Activated T-helper 17 cell treated with anti-CD3 and anti-CD28 coated beads, Interleukin-2, amount 50 U/mL, for 72 hours (primary cell): ENCODE measurements at places on chromosomes 6 and 20. TPM values are rescaled to one million over a fixed set of nuclear protein-coding genes. Genes with fewer than 3 reads are reported as not detected.

DNA sequence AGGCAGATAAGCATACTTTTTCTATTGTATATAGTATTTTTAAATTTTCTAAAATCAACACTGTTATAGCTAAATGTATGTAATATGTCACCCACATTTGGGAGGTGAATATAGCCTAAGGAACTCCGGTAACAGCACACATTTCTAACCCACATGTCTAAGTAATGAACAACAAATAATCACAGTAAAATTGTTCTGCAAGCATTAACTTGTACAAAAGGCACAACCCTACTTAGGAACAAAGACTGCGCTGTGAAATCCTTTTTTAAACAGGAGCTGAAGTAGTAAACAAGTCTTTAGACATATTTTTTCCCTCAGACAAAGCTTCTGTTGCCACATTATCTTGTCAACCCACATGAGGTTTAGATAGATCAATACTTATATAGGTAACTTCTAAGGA is 872.4 kb upstream of the SLC35B3 start:
- ATAC-seq, result no peak

- ATAC-seq, result no peak
Observed at GRCh38 chr20:18978311-18978710, 164.7 kb downstream of the SCP2D1 start.

- no peak for ATAC-seq
Observed at GRCh38 chr6:64717281-64717680, 989.7 kb downstream of the EYS start.

GRCh38 chr6:33904050-33904746 is 100.4 kb upstream of the MLN start:
- ATAC-seq, result peak; percentile 90

Gene NT5E
- total RNA-seq, result 1.2 TPM

Gene OTOR
- total RNA-seq, result not detected

DNA sequence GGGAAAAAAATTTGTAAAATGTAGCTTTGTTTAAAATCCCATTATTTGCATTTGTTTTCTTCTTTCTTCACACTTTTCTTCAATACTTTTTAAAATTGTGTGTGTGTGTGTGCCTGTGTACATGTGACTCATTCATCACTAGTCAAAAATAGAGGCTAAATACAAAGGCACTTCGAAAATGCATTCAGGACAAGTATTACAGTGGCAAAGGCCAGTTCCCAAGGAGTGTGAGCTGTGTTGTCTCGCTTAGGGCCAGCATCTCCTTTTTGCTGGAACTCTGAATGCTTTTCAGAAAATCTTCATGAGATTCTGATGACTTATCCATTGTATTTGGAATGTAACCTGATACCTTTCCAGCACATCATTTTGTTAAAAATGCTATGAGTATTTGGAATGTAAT is 288.5 kb upstream of the CNR1 start:
- no peak for ATAC-seq

GRCh38 chr20:10332656-10333415 is 101.2 kb downstream of the MKKS start:
- ATAC-seq, result no peak

DNA sequence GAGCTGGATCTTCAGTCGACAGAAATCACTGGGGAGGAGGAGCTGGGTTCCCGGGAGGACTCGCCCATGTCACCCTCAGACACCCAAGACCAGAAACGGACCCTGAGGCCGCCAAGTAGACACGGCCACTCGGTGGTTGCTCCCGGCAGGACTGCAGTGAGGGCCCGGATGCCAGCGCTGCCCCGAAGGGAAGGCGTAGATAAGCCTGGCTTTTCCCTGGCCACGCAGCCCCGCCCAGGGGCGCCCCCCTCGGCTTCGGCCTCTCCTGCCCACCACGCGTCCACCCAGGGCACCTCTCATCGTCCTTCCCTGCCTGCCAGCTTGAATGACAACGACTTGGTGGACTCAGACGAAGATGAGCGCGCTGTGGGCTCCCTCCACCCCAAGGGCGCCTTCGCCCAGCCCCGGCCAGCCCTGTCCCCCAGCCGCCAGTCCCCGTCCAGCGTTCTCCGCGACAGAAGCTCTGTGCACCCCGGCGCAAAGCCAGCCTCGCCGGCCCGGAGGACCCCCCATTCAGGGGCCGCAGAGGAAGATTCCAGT is 63.0 kb downstream of the FNDC1 start:
- no peak for ATAC-seq

- peak; percentile 73 for ATAC-seq
Observed at GRCh38 chr20:34824452-34824805, 1.0 kb downstream of the NCOA6 start.

- no peak for ATAC-seq
Observed at GRCh38 chr20:34024723-34025351, 31.1 kb downstream of the RALY start.

- no peak for ATAC-seq
Observed at GRCh38 chr20:50870561-50871161, 60.6 kb downstream of the ADNP start.

DNA sequence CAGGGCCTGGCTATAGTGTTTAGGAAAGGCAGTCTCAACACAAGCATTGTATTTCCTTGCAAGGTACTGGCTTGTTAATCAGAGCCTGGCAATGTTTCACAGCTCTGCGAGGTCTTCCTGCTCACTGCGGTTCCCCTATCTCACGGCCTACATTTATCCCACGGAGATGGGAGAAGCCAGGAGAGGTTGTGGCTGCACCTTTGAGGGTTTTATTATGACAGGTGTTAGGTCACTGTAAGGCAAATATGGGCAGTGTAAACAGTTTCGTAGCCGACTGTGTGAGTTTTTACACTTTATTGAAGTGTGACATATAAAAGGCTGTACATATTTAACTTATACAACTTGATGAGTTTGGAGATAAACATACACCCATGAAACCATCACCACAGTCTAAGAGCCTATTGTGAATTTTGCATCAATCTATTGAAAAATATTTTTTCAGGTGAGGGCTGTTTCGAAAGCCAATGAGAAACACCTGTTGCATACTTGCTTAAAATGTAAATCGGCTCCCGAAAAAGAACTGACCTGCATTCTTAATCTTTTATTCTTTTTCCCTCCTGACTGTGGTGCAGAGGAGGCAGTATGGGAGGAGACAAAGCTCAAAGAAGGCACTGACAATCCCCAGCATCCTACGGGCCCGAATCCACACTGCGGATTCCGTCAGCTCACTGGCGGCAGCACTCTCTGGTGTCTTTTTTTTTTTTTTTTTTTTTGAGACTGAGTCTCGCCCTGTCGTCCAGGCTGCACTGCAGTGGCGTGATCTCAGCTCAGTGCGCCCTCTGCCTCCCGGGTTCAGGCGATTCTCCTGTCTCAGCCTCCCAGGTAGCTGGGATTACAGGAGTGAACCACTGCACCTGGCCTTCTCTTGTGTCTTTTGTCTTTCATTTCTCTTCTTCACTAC is 7.5 kb upstream of the RBM38 start:
- no peak for ATAC-seq
